ENCODE measurements at places on chromosomes 5 and 9. TPM values are rescaled to one million over a fixed set of nuclear protein-coding genes. Genes with fewer than 3 reads are reported as not detected.

Gene JAKMIP2
- total RNA-seq, result 0.18 TPM

Gene MYMK
- total RNA-seq, result not detected

Gene ARL14EPL
- total RNA-seq, result not detected

Gene SAXO1
- not detected for total RNA-seq

Gene IFNB1
- total RNA-seq, result not detected

Gene CCNI2
- not detected for total RNA-seq

Gene SPINK4
- total RNA-seq, result not detected

Gene IL9
- not detected for total RNA-seq
